Esophagus squamous epithelium (tissue), 5 donors: ENCODE measurements at places on chromosomes 11 and 22.
A peak's percentile ranks its signal among the peaks of the same experiment; 100 is the strongest.

DNA sequence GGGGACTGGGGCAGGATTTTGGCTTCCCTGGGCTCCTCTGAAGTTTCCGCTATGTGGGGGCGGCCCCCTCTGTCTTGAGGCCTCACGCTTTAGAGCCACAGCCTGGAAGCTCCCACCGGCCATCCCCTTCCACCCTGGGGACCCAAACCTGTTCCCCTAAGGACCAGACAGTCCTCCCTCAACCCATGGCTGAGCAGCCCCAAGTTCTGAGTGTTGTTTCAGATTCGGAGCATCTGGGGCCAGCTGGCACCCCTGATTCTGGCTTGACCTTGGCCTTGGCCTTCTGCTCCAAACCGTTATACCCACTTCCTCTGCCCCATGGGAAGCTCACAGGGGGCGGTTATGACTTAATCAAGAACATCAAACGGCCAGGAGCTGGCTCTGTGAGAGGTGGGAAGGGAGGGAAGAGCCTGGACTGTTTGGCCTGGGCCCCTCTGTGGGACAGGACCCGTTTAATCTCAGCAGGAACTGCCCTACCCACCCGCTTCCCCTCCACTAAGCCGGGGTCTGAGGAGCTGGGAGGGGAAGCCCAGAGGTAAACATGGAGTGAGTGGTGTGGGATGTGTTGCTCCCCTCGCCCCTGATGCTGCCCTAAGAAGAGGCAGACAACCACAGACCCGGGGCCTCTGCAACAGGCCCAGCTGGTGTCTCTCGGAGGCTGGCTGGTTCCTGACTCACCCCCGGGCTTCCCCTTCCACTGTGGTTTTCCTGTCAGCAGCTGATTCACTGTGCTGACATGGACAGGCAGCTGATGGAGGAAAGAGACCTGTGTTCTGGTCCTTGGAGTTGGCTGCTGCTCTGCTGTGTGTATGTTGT lies 3.4 kb downstream of the CD82 start:
- peak; percentile 37 for DNase-seq

- DNase-seq = no peak
These were observed 284.0 kb downstream of the LRRC4C start for GRCh38 chr11:41175304-41175972.

DNA sequence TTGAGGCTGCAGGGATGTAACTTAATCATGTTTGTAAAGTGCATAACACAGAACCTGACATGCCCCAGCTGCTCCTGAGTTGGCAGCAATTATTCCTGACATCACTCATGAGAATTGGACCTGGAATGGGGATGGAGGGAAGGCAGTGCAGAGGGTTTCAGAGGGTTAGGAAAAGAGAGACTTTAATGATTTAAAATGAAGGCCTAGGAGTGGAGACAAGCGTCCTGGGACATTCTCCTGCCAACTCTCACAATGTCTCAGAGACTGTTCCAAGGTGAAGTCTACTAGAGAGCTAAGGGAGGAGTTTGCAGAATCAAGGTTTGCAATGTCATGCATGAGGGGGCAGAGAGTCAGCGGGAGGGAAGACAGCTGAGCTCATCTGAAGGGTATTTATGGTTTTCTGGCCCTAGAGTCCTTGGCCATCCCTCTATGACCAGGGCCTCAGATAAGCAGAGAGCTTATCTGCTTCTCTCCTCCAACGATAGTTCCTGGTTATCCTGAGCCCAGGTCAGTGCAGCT lies 36.9 kb downstream of the GGTLC2 start:
- no peak for DNase-seq

DNA sequence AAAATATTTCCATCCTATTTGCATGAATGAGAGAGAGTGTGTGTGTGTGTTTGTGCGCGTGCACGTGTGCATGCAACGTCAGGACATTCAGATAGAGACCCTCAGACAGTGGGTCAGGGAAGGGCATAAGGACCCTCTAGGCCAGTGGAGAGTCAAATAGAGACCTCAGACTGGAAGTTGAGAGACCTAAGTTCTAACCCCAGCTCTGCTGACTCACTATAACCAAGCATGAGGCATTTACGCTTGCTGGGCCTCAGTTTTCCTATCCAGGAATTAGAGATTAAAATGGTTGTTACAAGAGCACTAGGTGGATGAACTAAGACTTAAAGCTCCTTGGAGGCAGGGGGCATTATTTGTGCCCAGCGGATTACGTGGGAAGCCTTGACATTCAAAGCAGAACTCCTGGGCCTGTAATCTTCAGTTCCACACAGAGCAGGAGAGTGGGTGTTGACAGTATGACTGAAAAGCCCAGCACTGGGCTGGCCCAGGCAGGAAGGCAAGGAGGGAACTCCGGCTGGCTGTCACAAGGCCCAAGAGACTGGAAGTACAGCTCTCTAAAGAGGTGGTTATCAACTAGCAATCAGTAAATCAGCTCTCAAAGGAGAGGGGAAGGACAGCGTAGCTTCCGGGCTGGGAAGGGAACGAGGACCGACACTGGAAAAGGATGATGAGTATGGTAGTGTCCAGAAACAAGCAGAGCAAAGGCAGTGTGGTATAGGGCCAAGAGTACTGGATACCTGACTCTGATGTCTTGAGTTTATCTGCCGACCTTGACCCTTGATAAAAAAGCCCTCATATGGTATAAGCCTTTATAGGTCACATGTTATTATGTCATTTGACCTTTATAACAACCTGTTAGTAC lies 9.2 kb downstream of the RHOG start:
- DNase-seq = no peak

- DNase-seq = no peak
These were observed 1.1 kb downstream of the RRM1 start for GRCh38 chr11:4095509-4096230.

GRCh38 chr11:114909866-114910265 lies 231.5 kb downstream of the NXPE2 start:
- DNase-seq = no peak

GRCh38 chr11:540583-541432 lies 3.5 kb downstream of the LRRC56 start:
- no peak for DNase-seq

DNA sequence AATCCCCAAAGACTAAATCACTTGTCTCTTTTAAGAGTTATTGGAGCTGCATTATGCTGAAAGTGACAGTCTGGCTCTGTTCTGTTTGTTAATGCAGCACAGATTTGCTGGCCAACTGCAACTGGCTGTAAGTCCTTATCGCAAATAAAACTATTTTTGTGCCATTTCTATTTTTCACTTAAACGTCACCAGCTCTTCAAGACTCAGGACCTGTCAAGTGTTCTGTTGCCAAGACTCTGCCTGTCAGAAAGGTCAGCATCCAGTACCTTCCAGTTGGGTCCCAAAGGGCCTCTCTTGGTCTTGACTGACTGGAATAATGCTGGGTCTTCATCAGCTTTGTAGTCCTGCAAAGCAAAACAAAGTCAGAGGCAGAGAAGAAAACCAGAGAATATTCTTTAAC lies 45.6 kb downstream of the PITPNB start:
- DNase-seq = no peak

GRCh38 chr11:2975594-2975993 lies 16.5 kb downstream of the NAP1L4 start:
- DNase-seq = no peak

- DNase-seq = no peak
These were observed 8.5 kb downstream of the TMEM258 start for GRCh38 chr11:61783717-61784505.

GRCh38 chr11:9575260-9576240 lies 2.1 kb downstream of the WEE1 start:
- no peak for DNase-seq

GRCh38 chr11:86002431-86002830 lies 66.5 kb downstream of the PICALM start:
- DNase-seq = no peak

- no peak for DNase-seq
These were observed 28.5 kb downstream of the LRRC74B start for GRCh38 chr22:21074102-21074715.

DNA sequence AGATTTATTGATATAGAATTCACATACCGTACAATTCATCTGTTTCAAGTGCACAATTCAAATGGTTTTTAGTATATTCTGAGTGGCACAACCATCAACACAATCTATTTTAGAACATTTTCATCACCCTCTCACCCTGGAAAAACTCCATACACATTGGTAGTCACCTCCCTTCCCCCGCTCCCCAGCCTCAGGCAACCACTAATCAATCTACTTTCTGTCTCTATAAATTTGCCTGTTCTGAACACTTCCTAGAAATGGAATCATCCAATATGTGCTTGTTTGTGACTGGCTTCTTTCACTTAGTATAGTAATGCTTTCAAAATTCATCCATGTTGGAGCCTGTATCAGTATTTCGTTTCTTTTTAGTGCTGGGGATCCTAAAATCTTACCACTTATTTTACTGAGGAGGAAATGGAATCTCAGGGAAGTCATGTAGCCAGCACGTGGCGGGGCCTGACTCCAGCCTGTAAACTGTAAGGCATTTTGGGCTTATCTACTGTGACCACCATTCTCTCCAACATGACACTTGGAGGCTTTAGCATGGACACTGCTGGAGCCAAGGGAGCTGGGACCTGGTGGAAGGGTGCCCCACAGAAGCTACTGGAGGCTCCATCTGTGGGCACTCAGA lies 905 bp upstream of the UCP3 start:
- DNase-seq = no peak

DNA sequence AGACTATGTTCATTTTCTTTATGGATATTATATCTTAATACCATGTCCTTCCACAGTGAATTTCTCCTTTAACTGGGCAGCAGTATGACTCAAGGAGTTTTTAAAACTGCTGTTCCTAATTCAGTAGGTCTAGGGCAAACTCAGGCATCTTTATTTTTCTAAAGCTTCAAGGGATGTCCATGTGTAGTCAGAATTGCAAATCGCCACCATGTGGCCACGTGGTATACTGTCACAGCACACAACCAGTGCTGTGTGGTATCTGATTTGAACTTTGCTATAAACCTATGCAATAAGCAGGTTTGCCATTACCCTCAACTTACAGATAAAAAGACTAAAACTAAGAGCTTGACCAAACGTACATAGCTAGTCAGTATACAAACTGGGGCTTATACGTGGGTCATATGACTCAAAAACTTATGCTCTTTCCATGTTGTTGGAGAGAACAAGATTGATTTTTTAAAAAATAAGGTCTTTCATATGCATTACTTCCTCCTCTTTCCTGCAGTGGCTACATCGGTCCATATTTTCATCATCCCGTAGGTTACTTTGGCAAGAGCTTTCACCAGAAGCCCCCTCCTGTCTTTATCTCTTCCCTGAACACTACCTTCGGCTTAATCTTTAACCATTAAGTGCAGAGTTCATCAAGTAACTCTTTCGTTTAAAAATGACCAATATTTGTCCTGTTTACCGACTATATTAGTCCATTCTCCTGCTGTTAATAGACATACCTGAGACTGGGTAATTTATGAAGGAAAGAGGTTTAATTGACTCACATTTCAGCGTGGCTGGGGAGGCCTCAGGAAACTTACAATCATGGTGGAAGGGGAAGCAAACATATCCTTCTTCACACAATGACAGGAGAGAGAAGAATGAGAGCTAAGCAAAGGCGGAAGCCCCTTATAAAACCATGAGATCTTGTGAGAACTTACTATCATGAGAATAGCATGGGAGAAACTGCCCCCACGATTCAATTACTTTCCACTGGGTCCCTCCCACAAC lies 8.0 kb upstream of the HTATIP2 start:
- DNase-seq = no peak

DNA sequence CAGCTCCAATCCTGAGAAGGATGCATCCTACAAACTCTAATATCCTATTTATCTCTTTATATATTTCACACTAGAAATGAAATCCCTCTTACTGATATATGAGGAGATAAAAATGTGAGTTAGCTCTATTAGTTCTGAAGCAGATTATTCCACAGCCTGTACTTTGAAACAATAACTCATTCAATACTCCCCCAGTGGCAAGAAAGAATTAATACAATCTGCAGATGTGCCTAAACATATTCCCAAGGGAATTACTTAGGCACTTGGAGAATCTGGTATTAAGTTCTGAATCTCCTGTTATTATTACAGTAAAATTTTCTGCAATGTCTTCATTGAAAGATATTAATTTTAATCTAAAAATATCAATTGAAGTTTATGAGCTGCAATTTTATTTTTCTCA lies 59.4 kb downstream of the DDI1 start:
- no peak for DNase-seq

GRCh38 chr11:70568035-70568813 lies 169.9 kb downstream of the CTTN start:
- DNase-seq = no peak

- no peak for DNase-seq
These were observed 8.5 kb upstream of the SH3BP1 start for GRCh38 chr22:37630839-37631435.

DNA sequence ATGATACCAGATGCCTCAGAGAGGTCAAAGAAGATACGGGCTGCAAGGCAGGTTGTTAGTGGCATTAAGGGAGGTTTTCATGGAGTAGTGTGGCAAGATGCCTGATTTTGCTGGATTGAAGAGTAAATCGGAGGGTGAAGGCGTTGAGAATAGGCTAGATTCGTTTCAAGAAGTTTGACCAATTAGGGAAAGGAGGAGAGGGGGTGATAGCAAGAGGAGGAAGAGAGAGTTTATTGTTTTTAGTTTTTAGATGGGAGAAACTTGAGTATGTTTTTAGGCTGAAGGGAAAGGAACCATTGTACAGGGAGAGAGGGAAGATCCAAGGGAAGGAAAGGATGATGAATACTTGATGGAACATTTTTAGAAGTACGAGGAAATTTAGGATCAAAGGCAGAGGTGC lies 16.5 kb downstream of the CSTPP1 start:
- DNase-seq = no peak

GRCh38 chr11:69086152-69087132 lies 37.7 kb downstream of the TPCN2 start:
- DNase-seq = no peak

- no peak for DNase-seq
These were observed 5.4 kb upstream of the MTMR3 start for GRCh38 chr22:29877620-29878019.

DNA sequence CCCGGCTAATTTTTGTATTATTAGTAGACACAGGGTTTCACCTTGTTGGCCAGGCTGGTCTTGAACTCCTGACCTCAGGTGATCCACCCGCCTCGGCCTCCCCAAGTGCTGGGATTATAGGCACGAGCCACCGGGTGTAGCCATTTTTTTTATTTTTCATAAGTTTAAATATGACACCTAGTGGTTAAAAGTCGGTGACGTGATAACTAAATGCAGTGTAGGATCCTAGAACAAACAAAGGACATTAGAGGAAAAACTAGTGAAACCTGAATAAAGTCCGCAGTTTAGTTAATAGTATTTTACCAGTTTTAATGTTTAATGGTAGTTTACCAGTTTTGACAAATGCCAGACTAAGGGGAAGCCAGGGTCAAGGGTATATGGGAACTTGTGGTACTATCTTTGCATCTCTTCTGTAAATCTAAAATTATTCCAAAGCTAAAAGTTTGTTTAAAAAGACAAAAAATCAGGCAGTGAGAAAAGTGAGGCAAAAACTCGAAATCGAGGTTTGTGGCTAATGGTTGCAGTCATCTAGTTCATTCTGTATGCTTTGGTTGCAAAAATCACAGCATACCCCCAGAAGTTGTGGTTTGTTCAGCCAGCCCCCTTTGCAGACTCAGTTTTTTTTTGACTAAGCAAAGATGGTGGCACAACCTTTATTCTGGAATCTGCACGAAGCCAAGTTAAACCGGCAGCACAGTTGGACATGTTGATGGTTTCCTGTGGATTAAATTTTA lies 29.6 kb downstream of the TOM1 start:
- DNase-seq = no peak
